ENCODE measurements at places on chromosomes 7 and 10.

- DNase-seq: no peak
Measured at GRCh38 chr10:100504096-100504495, 15.6 kb downstream of the SEC31B start.

GRCh38 chr10:131259535-131259934, 52.0 kb downstream of the TCERG1L start:
- DNase-seq: no peak

DNA sequence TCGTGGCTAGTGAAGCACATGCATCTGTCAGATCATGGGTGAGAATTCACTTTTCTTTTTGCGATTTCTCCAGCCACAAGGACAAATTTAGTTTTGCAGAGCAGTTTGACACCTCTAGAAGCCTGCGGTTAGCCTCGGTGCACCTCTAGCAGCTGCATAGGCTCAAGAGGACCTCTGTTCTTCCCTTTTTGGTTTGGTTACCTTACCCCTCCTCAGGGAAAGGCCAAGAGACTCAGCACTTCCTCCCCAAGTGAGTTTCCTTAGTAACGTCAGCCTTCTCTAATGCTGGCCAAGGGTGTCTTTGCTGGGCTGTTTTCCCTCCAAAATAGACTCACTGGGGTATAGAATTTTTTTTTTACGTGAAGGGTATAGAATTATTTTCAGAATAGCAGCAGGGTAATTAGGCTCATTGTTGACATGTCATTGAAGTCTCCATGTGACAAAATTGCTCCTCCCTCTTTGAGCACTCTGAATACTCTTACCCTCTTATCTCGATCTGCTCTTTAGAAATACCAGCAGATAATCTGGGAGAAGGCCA, 97.8 kb downstream of the AUTS2 start:
- no peak for DNase-seq

DNA sequence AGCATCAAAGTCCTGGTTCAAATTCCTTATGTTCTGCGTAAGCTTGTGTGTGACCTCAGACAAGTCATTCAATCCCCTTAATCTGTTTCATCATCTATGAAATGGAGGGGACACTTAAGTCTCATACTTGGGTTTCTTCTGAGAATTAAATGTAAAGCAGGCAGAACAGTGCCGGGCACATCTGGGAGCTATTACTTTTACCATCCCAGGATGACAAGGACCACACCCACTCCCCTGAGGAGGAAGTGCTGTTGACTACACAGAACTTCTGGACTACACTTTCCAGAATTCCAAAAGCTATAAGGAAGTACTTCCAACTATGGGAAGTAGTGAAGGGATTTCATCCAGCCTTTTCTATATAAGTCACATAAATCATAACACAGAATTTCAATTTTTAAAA, 294.9 kb downstream of the IPMK start:
- DNase-seq: no peak

DNA sequence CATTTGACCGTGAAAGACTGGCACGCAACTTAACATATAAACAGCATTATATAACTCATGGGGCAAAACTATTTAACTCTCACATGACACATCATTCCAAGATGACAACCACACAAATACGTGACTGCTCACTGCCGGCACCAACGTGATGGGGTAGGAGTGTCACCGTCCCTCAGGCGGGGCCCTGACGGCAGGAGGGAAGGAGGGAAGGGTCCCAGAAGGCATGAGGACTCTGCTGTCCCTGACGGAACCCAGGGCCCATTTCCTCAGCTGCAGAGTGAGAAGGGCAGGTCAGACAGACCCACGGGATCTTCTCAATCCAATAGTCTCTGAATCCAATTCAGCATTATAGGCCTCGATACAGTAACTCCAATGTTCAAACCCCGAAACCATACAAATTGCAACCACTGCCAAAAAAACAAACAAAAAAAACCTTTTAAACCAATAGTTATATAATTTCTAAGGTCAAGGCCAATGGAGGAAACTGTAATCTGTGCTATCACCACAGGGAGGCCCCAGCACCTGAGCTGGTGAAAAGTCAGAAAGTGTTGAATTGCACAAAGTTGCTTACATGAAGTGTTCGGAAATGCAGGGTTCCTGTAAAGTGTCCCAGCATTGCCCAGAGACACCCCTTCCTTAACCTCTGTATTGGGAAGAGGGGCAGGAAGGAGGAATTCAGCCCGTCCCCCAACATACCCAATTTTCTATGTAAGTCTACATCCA, 137.4 kb downstream of the TNS3 start:
- DNase-seq: no peak

DNA sequence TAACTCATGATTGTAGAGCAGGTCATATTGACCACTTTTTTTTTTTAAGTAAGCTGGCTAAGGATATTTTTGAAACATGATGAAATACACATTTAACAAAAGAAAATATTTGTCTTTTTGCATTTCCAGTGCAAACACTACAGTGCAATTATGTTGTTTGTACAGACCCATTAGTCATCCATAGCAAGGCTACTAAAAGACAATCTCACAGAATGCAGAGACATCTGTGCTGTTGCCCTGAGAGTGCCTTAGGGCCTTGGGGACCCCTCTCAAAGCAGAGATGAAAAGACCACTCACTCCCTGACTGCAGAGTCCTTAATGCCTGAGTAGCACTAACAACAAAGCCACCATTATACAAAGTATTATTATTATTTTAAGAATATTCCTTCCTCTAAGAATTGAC, 104.5 kb downstream of the NRCAM start:
- DNase-seq: no peak

GRCh38 chr10:57638411-57638810, 629.3 kb downstream of the IPMK start:
- DNase-seq: no peak

DNA sequence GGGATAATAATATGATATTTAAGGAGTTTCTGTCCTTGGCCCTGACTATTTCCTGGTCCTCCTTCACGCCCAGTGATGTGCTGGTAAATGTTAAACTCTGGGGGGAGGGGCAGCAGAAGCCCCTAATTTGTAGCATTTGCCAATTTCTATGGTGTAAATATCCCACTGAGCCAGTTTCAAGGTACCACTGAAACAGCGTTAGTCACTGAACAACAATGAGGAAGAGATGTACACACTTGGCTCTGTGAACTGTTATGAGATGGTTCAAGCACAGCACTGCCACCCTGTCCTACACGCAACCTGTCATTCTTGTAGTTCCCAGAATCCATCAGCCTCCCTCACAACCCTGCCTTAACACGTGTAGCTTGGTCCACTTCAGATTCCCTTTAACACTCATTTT, 39.8 kb downstream of the MET start:
- no peak for DNase-seq

DNA sequence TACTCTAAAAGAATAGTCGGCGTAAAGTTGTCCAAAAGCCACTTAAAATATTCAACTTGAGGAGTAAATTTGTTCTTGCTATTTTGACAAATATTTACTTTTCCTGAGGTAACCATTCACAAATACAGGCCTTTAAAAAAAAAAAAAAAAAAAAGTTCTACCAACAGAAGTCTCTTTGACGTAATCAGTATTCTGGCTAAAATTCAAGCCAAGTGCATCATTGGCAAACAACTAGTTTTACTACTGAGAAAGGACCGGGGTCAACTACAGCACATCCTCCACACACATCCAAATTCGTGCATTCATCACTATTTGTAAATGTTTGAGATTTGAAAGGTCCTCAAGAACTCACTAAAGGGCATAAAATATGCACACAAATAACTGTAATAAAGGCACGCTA, 2.0 kb downstream of the OAT start:
- no peak for DNase-seq

- no peak for DNase-seq
Measured at GRCh38 chr7:158582089-158582456, 5.5 kb downstream of the PTPRN2 start.

DNA sequence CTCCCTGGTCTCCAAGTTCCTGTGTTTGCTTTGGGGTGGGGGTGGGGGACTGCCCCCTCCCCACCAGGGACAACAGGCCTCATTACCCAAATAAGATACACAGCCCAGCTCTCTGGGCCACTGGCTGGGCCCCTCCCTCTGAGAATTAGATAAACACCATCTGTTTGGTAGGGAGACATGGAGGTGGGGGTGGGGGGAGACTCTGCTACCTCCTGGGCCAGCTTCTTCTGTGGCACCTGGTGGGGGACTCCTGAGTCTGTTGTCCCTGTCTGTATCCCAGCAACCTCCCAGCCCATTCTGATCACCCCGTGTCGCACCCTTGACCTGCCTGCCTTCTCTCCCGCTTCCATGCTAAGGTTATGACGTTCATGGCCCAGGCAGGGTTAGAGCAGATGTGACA, 5.8 kb downstream of the MLXIPL start:
- no peak for DNase-seq

GRCh38 chr7:134355927-134356326, 39.2 kb upstream of the SLC35B4 start:
- DNase-seq: no peak

- no peak for DNase-seq
Measured at GRCh38 chr7:111266613-111267012, 175.7 kb downstream of the LRRN3 start.
